ENCODE measurements at places on chromosomes 3 and 15.

GRCh38 chr3:169288553-169288952 lies 375.0 kb downstream of the MECOM start:
- DNase-seq = no peak

GRCh38 chr3:53384465-53385423 lies 37.4 kb upstream of the DCP1A start:
- no peak for DNase-seq

DNA sequence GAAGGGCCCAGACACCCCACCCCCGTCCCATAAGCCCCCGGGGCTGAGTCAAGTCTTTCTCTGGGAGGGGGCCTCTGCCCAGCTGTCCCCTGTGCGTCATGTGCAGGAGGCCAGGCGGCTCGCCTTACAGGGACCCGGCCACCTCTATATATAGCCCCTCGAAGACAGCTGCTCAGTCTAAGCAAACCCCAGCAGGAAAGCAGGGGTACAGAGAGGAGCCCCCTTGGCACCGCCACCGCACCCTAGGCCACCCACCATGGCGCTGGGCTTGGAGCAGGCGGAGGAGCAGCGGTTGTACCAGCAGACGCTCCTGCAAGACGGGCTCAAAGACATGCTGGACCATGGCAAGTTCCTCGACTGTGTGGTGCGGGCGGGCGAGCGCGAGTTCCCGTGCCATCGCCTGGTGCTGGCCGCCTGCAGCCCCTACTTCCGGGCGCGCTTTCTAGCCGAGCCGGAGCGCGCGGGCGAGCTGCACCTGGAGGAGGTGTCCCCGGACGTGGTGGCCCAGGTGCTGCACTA lies at the start of gene KLHL40:
Gene KLHL40, plus strand, starts transcription at position 175 of the 519 bp plus-strand sequence. Its CDS starts 82 bp downstream, at position 257.
- DNase-seq = no peak

GRCh38 chr3:187750006-187750512 lies 4.8 kb upstream of the BCL6 start:
- no peak for DNase-seq

DNA sequence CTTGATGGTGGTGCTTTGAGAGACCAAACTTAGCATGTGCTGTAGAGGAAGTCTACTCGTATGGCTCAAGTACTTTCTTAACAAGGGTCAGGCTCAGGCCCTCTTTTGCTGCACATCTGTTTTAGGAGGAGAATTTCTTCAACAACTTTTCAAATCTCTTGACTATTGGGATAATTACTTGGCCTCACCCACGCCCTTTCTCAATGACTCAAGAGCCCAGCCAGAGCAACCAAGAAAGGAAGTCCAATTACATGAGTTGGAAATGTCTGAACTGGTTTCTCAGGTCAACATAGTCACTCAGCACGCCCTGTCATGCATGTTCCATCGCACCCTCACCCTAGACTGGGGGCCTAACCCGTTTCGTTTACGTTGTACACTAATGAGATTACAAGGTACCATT lies 44.8 kb upstream of the UMPS start:
- no peak for DNase-seq

DNA sequence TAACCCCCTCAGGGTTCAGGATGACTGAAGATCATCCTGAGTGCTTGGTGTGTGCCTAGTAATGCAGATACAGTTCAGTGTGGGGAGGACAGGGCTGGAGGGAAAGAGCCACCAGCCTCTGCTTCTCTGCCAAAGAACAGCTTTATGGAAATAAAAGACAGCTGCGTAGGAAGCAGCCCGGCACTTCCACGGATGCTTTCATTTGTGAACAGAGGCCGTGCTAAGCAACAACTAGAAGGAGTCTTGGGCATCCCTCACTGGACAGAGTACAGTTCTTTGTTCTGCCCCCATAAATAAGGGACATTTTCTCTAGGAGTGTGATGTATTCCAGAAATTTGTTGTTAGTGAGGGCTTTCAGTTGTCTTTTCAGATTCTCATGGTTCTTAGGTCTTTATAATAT lies 194.8 kb upstream of the RGMA start:
- DNase-seq = no peak

DNA sequence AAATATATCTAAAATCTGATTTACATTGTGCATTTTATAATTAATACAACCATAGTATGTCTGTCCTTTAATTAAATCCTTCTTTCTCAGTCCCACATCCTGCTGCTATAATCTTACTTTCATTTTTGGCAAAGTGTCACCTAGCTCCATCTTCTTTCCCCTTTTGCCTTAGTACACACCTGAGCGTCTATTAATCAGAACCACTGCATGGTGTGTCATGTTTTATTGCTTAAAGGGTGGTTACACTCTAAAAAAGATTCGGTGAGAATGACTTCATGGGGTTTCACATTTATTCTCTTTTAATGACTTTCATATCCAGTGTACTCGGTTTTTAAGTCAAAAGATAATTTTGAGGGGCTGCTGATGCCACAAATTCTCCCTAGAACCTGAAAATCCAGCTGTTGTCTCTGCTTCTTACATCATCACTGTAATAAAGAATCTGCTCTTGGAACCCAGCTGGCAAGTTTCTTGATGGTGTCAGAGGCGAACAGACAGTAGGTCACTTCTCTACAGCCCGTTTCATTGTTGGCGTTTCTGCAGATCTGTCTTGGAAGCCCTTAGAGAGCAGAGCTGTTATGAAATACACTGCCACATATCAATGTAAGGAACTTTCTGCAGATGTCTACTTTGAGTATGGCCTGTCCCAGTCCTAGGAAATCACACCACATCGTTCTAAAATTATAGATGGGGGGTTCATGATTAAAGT lies 99.7 kb downstream of the TIGIT start:
- no peak for DNase-seq

GRCh38 chr15:70311821-70312220 lies 214.1 kb upstream of the TLE3 start:
- no peak for DNase-seq

DNA sequence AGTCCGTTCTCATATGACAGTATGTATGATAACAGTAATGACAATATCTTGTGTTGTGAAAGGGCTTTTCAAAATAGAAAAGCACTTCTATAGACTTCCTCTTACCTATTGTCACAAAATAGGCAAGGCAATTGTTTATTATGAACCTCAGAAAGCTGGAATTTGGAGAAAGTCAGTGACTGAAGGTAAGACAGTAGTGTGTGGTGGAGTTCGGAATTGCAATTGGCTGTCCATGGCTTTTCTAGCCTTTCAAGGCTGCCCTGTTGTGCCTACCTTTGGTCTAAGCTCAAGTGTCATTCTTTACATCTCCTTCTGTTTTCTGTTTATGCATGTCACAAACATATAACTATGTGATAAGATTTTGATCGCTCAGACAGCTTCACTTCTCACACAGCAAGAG lies 219.3 kb upstream of the NR2E3 start:
- no peak for DNase-seq

DNA sequence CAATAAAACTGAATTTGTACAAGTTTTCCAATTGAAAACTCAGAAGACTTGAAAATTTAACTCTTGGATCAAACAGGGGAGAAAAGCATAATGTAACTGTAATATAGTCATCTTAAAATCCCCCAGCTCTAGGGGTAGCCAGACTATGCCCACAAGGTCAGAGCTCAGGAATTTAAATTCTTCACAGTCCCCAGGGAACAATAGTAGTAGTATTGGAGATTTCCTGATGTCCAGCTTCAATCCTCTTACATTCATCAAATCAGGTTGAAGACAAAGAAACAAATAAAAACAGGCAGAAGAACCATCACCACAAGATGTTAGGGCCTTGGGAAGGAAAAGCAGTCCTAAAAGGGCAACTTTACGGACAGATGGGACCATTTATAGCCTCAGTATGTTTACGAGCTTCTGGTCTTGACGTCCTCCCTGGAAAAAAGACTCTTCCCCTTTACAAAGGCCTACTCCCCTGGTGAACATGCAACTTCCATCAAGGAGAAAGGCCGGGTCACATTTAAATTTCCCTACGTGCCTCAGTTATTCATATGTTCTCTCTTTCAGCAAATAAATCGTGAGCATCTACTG lies 96.8 kb downstream of the PLCH1 start:
- no peak for DNase-seq

- no peak for DNase-seq
These were observed 227.4 kb downstream of the UACA start for GRCh38 chr15:70535955-70536338.

DNA sequence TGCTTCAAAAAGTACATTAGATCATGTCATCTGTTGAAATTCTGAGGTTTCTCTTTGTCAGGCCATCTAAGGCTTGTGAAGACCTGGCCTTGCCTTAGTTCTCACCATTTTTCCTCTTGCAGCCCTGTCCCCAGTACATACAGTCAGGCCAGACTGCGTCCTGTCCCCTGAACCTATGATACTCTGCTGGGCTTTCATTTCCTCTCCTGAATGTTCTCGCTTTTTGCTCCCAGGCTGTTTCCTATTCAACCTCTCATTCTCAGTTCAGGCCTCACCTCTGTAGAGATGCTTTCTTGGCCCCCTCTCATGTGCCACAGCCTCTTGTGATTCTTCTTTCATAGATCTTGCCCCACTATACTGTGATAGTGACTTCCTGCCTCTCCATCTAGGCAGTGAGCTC lies 648.8 kb upstream of the KCNMB2 start:
- no peak for DNase-seq

- peak; percentile 72 for DNase-seq
These were observed 379.0 kb upstream of the IL12A start for GRCh38 chr3:159609625-159610024.

DNA sequence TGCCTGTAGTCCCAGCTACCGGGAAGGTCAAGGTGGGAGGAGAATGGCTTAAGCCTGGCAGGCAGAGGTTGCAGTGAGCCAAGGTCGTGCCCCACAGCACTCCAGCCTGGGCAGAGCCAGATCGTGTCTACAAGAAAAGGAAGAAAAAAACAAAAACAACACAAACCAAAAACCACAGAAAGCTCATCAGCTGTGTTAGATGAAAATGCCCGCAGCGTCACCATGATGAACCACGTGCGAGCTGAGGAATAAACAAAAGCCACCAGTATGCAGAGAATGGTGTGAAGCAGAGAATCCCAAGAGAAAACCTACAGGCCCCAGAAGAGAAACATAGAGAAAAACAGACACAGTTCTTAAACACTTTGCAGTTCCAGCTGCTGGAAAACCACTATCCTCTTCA lies 19.7 kb upstream of the TM4SF19 start:
- DNase-seq = no peak

DNA sequence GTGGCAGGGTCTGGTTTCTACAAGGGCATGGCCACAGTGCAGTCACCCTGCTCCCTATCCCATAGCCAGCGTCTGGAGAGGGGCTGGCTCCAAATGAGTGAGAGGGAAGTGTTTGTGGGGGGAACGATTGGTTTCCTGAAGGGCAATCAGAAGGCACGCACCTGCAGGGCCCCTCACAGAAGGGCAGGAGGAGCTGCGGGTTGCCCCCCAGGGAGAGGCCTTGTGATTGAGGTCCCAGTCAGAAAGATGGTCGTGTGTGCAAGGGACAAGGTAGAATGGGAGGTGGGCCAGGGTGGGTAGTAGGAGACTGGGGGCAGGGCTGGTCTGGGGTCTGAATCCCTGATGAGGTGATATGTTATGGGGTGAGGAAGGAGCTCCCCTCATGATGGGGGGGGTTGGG lies 35.8 kb downstream of the LIMD1 start:
- no peak for DNase-seq

DNA sequence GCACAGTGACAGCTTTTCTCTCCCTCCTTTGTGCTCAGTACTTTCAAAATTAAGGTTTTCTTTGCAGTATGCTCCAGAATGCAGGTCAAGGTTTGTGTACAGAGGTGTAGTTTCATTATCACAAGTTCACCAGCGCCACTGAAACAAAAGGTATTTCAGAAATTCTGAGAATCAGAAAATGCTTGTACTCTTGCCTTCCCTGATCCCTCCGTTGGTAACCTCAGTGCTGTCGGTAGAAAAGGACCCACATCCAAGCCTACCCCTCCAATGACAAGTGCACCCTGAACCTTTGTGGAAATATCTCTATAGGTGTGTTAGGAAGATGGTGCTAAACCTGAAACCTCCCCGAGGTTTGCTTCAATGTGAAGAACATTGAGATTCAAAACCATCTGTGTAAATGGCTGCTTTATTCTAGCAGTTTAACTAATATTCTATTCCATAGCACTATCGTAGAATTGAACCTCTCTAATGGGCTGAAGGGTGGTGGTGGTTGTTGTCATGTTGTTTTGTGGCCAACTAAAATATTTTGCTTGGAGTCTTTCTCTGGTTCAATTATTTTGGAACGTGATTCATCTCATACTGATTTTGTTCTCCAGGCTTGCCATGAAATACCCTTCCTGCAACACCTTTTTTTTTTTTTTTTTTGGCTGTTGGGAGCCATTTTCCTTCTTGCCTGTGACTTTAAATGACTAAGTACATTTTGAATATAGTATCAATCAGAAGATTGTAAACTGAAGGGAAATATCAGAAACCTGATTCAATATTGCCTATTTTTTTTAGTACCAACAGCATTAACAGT lies 20.7 kb downstream of the ZBTB38 start:
- no peak for DNase-seq

DNA sequence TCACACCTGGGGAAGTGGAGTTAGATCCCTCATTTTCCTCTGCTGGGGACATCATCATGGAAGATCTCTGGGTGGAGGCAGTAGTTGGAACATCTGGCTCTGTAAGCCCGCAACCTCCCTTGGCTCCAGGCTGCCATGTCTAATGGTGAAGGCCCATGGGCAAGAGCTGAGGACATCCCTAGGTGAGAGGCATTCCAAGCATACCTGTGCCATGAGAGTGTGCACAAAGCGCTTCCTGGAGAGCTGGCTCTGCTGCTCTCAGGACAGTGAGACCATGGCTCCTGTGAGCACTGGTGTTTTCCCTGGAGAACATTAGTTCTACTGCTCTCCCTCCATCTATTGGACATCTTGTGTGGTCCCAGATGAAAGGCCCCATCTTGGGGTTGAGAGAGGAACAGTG lies 7.7 kb downstream of the MAPKAPK3 start:
- DNase-seq = no peak

DNA sequence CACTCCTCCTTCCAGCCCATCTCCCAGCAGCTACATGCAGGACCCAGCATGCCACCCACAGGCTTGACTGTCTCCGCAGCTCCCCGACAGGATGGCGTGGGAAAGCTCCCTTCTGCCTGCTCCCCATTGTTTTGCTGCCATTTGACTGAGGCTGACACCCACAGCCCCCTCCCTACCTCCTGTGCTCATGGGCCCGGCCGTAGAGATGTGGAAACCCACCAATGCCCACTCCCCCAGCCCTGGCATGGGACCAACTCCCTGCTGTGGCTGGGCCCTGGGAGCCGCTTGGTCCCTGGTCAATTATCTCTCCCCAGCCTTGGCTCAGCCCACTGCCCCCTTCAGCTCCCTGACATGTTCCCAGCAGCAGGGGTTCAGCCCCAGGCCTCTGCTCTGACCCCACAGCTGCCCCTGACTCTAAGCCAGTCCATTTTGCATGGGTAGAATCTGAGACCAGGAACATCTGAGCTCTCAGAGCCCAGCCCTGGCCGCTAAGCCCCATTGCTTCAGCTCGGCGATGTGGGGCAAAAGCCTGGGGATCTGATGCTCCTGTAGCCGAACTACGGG lies 8.2 kb downstream of the C3orf22 start:
- no peak for DNase-seq

DNA sequence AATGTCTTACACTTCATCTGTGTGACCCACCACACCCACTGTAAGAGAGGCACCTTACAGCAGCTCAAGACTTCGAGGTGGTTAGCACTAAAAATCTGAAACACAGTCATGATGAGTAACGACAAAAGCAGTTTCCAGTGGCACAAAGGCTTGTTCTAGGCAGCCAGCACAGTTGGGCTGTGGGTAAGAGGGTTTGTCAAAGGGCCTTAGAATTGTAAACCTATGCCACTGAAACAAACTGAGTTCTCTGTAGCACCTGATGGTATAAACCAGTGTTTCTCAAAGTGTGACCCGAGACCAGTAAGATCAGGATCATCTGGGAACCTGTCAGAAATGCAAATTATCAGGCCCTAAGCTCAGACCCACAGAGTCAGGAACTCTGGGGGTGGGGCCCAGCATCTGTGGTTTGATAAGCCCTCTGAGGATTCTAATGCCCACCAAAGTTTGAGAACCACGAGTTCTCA lies 36.5 kb downstream of the DAPK2 start:
- DNase-seq = peak; percentile 14

Data from fibroblast of skin of right biceps (primary cell).